ELR (cell line): ENCODE measurements at places on chromosomes 11 and 22.

DNA sequence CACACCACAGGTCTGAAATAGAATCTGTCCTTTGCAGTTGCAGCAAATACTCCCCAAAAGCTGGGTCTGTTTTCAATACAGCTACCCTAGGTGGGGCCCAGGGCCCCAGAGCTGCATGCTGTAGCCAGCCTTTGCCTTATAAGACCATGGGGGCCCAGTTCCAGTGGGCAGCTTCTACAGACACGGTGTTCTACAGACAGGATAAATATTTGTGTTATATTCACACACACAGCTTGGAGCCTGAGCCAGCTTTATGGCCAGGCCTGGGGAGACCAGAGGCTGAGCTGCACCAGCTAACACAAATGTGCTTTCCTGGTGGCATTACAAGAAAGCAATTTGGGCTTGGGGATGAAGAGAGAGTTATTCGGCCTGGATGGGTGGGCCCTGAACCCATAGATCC is 151.8 kb upstream of the NCAM1 start:
- DNase-seq: no peak

DNA sequence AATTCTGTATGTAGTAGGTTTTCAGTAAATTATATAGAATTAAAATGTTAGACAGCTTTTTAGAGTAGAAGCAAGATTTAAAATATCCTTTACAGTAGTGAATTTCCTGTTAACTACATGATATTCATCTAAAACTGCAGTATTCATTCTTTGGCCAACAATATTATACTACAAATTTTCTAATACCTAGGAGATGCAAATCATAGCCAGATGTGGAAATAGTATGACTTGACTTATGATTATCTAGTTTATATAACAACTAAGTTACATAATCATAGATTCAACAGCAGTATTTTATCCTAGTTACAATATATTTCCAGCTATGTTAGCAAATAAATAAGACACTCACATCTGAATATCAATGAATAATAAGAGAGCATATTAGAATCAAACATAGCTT is 163.2 kb downstream of the MSANTD4 start:
- DNase-seq: no peak

DNA sequence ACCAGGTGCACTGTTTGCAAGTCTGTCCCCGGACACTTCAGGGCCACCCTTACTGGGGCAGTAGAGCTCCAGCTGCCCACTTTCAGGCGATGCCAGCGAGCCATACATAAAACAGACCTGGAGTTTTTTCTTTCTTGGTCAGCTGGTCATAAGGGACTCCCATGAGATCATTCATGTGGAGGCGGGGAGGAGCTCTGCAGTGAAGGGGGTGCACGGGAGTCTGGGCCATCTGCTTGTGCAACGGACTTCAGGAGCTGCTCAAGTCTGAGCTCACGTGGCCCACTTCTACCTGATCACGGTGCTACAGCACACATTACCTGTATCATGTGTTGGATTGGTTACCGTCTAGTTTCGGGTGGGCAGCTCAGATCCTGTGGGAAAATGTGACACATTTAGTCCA is 9.2 kb upstream of the MRGPRF start:
- DNase-seq: no peak

DNA sequence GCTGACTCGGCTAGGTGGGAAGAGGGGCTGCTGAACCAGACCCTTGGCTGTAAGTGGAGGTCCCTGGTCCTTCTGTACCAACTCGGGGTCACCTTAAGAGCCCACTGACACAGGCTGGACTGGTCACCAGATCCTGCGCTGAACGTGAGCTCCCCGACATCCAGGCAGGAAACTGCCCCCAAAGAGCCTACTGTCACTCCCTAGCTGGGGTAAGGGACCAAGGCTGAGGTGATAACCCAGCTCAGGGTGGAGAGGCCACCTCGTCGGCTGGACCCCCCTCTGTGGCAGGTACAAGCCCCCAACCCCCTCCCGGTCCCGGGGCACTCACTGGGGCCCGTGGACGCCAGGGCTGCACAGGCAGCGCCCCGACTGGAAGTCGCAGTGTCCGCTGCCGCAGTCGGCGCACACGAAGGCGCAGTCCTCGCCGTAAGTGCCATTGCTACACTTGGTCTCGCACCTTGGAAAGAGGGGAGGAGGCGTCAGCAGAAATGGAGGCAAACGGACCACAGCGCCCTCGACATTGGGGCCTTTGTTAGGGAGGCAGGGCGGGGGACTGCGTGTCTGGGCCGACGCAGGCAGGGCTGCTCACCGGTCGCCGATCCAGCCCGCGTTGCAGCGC is 7.4 kb downstream of the SCARF2 start:
- no peak for DNase-seq

DNA sequence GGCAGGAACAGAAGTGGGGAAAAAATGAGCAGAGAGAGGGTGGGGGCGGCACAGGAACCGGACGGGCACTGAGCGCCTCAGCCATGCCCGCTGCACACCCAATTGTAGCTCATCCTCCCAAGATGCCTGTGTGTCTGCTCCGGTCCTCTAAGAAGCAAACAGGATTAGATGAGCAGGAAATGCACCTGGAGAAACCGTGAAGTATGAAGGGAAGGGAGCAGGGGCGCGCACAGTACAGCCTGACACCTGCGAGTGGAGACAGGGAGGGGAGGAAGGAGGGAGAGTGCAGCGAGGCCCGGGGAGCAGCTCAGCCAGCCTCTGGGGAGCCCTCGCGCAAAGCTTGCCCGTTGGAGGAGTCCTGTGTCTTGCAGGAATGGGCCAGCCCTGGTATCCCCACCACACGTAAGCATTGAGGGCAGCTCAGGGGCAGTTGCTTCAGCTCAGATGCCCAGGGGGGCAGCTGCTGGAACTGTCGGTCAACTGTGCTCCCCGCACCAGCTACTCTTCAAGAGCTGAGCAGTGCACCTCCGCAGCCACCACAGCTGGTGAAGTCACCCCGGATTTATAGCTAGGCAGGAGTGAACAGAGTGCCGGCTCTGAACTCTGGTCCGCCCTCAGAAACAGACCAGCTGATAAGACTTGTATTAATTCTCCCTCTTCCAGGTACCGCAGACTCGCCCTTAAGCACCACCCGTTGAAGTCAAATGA is 7.0 kb downstream of the DNAJB13 start:
- DNase-seq: no peak

DNA sequence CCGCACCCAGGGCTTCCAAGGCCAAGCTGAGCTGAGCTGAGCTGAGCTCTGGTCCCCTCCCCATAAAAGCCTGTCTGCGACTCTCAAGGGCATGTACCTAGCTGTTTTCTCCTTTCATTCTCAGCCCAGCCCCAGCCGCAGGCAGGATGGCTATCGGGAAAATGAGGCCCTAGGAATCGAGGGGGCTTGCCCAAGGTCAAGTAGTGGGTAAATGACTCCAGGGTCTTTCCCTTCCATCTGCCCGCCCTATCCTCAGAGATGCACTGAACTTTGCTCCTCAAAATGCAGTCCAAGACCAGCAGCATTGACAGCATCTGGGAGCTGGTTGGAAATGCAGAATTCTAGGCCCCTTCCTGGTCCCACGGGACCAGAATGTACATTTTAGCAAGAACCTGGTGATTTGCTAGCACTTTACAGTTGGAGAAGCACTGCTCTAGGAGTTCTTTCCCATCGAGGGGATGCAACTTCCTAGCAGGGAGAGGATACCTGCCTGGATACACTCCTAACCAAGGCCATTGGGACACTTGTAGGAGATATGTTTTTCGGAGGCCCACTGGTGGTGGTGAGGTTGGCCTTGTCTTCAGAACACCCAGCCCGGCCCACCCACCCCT is 43.2 kb upstream of the ACCSL start:
- DNase-seq: no peak

GRCh38 chr22:45480717-45481116 is 22.0 kb upstream of the FBLN1 start:
- no peak for DNase-seq

DNA sequence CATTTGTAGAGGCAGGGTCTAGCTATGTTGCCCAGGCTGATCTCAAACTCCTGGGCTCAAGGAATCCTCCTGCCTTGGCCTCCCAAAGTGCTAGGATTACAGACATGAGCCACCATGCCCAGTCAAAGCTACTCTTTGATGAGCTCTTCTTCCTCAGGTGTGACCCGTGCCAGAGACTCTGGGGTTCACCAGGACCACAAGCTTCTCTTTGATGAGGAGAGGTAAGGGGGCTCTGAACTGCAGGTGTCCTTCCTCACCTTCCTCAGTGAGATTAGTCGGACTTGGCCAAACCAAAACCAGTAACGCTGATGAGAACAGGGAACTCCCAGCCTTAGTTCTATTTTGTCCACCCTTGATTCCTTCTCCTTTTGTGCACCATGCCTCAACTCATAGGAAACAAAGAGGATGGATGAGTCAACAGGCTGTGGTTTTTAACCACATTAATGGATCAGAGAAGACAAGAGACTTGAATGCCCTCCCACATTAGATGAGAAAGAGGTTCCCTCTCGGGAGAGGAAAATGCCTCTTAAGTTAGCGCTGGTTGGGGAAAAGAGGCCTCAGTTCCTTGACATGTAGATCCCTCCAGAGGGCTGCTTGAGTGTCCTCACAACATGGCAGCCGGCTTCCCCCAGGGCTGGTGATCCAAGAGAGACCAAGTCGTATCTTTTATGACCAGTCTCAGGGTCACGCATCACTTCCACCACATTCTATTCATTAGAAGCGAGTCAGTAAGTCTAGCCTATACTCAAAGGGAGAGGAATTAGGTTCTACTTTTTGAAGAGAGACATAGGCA is 25.7 kb upstream of the CTR9 start:
- peak; percentile 91 for DNase-seq

DNA sequence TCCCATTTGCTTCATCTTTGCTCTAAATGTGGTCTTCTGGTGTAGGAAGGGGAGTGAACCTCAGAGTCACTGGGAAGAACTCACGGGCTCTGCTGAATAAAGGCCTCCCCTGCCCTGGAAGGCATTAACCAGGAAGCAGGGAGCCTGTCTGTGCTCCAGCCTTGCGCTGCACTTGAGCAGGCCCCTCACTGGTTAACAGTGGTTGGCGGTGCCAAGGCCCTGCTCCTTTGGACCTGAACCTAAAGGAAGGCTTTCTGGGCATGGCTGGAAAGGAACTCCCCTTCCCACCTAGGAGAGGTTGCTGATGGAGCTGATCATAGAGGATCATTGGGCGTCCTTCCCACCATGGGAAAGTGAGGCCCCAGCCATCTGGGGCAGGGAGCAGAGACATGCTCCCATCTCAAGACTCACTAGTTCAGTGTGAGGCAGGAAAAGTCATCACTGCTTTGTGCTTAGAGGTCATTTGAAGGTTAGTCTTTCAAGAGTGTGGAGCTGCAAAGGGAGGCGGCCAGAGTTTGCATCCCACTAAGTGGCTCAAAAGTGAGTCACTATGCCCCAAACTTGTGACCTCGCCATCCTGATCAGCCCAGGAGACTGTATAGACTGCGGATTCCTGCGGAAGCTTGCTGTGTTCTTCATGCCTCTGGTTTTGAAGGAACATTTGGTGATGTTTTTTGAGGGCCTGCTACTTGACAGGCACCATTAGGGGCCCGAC is 50.4 kb downstream of the DBX1 start:
- no peak for DNase-seq

GRCh38 chr22:26549902-26550497 is 37.7 kb upstream of the TFIP11 start:
- DNase-seq: no peak

- no peak for DNase-seq
Measured at GRCh38 chr11:18723991-18724390, 2.0 kb downstream of the IGSF22 start.

DNA sequence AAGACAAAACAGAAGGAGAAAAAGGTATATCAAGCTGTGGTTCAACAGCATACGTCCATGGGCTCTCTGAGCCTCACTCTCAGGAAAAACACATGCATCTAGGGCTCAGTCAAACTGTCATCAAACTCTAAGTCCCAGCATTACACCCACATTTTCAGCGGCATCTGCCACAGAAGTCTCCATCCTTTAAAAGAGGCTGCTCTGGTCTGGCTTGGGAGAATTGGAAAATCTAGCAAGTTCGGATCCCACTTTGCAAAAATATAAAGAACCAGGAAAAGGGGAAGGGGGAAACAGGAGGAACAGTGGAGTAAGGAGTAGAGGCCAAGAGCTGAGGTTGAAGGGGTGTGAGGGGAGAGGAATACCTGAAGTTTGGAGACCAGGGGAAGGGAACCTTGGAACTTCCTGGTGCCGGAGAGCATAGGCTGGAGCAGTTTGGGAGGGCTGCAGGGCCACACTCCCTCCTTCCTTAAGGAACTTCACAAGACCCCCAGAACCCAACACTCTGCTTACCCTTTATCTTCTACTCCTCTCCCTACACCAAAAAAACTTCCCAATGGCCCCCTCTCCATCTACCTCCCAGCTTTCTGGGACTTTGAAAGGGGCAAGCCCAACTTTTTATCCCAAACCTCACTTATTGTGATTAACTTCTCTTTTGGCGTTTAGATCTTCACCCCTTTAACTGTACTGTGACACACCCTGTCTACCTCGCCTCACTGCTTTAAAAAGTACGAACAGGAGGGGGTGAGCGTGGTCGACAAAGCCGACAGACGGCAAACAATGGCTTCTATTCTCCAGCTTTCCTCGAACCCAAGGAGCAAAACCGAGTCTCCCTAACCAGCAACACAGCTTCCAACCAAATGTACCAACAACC is 4.0 kb downstream of the PAX6 start:
- DNase-seq: no peak

- no peak for DNase-seq
Measured at GRCh38 chr11:75160220-75160757, 9.4 kb downstream of the SLCO2B1 start.

DNA sequence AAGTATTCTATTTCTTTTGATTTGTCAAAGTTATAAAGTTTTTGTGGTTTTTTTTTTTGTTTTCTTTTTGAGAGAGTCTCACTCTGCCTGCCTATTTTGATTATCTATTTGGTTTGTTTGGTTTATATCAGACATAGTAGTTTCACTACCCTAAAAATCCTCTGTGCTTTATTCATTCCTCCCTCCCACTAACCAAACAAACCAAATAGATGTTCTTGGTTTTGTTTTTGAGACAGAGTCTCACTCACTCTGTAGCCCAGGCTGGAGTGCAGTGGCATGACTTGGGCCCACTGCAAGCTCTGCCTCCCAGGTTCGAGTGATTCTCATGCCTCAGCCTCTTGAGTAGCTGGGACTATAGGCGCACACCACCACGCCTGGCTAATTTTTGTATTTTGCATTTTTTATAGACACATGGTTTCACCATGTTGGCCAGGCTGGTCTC is 67.9 kb downstream of the ENTHD1 start:
- no peak for DNase-seq

DNA sequence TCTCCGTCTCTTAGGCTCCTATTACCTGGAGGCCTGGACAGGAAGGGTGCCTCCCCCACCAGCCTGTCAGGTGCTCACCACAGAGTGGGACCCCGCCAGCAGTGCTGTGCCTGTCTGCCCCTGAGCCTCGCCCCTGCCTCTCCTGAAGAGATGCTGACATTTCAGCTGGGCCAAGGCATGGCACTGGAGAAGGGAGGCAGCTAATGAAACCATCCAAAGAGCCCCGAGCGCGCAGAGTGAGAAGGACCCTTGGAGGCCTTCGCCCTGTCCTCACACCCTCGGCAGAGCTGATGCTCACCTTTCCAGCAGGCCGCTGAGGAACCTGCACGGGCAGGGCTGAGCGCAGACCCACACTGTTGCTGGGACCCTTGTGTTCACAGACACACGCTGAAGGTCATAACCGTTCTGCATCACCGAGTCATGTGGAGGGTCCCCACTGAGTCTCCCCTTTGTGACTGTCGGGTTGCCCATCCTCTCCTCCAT is 2.1 kb upstream of the LRFN4 start:
- DNase-seq: no peak

GRCh38 chr22:20530368-20531153 is 23.2 kb downstream of the MED15 start:
- DNase-seq: peak; percentile 97

- no peak for DNase-seq
Measured at GRCh38 chr22:37119872-37120271, 10.4 kb upstream of the TMPRSS6 start.
